ENCODE measurements at places on chromosomes 4 and X. TPM values are rescaled to one million over a fixed set of nuclear protein-coding genes. Genes with fewer than 3 reads are reported as not detected.

TENT5D gene
- total RNA-seq = not detected

MAGEE1 gene
- 3.2 TPM for total RNA-seq

BEX1 gene
- total RNA-seq = not detected

GRIA3 gene
- total RNA-seq = 22.8 TPM

KLHL34 gene
- not detected for total RNA-seq

CCDC149 gene
- total RNA-seq = 12.0 TPM

PHEX gene
- 0.06 TPM for total RNA-seq

MAGEB3 gene
- total RNA-seq = not detected

DRP2 gene
- 0.36 TPM for total RNA-seq

NRK gene
- total RNA-seq = not detected

IRAK1 gene
- 118 TPM for total RNA-seq

NOX1 gene
- not detected for total RNA-seq

Measured in HFFc6 (cell line).